ENCODE measurements at places on chromosomes 2 and 18.

GRCh38 chr2:24743924-24744323, 49.3 kb downstream of the PTRHD1 start:
- DNase-seq, result no peak

- no peak for DNase-seq
Observed at GRCh38 chr2:48312126-48312525, 217.8 kb upstream of the STON1 start.

DNA sequence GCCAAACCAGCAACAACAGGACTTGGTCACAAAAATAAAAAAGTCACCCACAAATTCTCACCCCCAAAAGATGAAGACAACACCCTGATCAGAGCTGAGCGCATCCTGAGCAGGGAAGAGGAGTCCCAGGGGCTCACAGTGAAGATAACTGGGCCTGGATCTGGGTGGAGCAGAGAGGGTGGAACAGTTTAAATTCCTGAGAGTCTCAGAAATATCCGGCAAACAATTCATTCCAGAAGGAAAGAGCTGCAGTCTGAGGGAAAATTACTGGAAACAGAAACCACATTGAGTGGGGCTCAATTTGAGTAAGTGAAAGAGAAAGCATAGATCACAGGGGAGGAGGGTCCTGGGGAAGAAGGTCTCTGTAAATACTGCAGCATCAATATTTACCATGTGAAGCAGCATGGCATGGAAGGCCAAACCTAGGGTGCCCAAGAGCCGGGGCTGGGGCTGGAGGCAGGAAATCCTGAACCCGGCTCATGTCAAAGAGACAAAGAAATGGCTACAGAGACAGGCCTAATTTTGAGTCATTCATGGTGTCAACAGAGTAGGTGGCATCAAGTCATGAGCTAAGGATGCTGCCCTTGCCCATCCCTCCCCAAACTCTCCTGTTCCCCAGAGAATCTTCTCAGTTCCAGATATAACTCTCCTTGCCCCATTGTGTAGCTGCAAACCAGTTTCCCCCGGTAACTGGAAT, 61.4 kb upstream of the ZBTB7C start:
- DNase-seq, result no peak

GRCh38 chr2:151306621-151307020, 17.2 kb upstream of the NMI start:
- no peak for DNase-seq

GRCh38 chr2:27485496-27485895, 4.0 kb downstream of the IFT172 start:
- DNase-seq, result no peak

DNA sequence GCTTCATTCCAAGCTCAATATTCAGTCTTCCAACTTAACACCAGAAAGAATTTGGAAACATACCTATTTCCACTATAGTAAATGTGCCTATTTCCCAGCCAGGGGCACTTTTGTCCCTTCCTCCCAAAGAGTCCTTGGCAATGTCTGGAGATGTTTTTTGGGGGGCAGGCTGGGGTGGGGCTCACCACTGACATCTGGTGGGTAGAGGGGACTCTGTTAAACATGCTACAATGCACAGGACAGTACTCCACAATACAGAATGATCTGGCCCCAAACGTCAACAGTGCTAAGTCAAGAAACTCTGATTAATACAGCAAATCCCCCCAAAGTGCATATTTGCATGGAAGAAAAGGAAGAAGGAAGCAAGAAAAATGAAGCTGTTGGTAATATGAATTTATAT, 61.7 kb downstream of the SMIM21 start:
- DNase-seq, result no peak

GRCh38 chr2:108971661-108972566, 17.1 kb downstream of the EDAR start:
- DNase-seq, result peak; percentile 63

DNA sequence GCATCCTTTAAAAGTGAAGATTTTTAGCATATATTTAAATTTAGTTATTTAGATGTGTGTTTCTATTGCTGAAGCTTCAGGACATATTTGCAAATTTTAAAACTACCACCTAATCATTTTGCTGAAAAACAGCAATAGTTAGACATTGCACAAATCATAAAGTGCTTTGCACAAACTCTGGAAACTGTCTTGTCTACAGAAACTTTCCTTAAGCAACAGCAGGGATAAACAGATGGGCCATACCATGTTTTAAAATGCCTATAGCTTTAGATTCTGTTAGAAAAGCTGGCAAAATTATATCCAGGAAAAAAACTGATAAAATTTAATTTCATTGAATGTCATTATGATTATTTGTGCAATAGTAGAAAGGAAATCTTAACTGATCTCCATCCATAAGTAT, 1313.9 kb upstream of the ACVR2A start:
- no peak for DNase-seq

DNA sequence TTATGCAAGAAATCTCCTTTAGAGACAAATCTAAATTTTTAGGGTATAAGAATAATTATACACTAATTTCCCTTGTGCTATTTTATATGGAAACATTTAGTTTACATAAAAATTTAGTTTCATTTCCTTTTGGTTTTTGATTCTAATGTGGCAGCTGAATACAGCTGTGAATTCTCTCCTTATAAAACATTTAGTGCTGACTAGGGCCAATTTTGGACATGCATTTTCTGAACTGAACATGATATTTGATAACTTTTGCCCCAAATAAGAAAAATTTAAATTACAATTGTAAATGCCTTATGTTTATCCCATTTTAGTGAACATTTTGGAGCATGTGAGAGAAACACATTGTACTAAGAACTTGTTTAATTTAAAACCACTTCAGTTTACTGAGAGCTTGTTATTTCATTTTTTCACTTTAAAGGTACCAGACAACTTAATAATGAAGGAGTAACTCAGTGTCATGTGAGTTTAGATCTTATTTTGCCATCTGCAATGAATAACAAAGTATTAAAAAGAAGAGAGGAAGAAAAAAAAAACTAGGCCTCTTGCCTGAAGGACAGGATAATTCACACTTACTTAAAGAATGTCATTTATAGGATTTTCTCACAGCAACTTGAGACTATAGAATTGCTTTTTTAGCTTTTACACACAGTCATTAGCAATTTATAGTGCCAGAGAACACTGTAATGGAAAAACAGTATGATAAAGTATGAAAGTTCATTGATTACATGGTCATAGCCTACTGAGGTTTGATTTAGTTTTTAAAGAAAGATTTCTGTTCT, 209.7 kb downstream of the ERBB4 start:
- DNase-seq, result no peak

DNA sequence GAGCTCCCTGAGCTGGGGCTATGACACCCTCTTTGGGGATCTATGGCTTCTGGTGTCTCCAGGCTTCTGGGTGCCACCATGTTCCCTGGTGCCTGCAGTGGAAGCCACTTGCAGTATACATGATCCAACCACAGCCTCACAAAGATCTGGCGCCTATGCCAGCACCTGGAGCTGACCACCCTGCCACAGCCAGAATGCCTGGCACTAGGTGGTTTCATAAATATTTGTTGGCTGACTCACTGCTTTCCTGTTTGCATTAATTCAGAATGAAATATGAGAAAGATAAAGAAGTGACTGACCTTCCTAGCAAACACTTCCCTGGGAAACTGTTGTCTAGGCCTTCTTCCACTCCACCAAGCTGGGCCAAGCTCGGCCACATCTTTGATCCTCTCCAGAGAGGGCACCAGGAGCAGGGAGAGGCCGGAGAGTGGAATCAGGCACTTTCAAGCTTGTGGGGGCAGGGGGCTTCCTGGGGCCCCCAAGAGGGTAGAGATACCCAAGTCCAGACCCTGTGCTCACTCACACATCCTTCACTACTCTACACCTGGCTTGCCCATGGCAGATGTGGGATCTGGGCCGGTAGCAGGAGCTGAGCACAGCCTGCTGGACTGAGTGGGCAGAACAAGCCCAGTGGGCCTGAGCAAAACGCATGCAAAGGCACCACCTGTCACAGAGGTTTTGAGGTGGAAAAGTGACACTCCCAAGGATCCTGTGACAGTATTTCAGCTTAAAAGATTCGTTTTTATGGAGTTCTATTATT, 565.7 kb downstream of the SLC4A3 start:
- DNase-seq, result no peak

GRCh38 chr18:74148543-74149070, 284 bp downstream of the TIMM21 start:
- no peak for DNase-seq

DNA sequence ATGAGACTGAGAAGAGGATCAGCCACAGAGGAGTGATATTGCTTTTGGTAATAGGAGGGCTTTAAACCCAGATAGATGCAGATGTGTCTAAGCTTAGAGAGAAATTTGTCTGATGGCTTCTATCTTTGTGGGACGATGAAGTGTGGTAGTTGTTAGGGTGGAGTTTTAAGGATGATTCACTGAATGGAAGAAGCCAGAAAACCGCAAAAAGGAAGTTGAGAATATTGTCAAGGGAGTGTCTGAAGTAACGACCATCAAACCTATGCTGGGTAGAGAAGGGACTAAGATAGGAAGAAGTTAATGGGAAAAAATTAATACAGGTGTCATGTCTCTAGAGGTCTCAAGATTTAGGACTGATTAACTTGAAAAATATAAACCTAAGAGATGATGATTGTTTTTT, 195.6 kb upstream of the MC4R start:
- DNase-seq, result no peak

DNA sequence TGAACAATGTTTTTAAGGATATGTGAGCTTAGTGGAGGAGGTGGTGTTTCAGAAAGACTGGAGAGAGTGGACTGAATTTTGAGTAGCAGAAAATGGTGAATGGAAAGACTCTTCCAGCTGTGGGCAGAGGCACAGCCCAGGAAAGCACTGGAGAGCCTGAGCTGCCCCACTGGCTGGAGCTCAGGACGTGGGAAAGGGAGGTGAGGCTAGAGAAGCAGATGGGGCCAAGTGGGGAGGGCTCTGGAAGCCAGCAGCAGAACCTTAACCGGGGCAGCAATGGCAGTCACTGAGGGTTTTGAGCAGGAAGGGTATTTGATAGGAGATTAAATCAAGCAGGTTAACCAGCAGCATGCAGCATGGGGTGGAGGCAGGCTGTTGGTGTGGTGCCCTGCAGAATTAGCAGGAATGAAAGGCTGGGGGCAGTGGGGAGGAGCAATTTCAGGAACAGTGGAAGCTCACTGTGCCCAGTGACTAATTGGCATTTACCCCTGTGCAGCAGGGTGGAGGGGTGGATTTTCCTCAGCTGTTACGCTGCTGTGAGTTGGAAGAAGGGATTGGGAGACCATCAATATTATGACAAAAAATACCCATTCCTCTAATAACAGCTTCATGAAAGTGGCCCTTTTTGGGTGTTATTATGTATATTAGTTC, 136.2 kb downstream of the CERS6 start:
- no peak for DNase-seq

GRCh38 chr2:2590841-2591541, 259.9 kb upstream of the MYT1L start:
- DNase-seq, result no peak

DNA sequence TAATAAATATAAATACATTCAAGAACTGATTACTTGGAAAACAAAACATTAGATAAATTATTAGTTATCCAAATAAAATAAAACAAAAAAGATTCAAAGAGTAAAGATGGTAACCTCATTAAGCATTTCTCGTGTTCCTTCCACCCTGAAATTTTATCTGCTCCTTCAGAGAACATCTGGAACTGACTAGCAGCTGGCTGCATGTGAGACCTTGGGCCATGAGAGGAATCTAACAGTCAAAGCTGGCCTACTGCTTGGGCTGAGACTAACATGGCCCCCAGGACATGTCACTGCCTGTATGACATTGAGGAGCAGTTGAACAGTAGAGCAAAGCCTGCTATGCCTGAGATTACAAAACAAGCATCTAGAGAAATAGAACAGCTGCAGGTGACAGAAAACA, 208.5 kb upstream of the ZSWIM2 start:
- no peak for DNase-seq

GRCh38 chr18:68428661-68429060, 286.2 kb downstream of the TMX3 start:
- DNase-seq, result no peak

GRCh38 chr2:54384301-54385203, 71.6 kb upstream of the SPTBN1 start:
- no peak for DNase-seq

DNA sequence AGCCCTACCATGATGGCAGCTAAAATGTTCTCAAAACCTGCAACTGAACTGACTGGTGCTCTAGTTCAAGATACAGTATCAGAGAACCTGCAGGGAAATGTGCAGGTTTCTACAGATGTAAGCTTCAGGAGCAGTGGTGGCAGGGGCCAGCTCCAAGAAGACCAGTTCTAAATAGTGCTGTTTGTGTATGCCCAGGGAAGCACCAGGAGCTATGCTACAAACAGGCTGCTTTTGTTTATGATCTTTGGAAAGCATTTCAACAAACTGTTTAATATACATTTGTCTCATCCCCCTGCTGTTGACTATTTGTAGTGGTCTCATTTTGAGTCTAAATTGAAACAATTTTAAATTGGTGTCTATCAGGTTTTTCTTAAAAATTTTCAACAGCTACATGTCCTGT, 20.7 kb downstream of the FZD5 start:
- no peak for DNase-seq

GRCh38 chr18:51727780-51728179, 530.3 kb upstream of the MEX3C start:
- DNase-seq, result no peak

DNA sequence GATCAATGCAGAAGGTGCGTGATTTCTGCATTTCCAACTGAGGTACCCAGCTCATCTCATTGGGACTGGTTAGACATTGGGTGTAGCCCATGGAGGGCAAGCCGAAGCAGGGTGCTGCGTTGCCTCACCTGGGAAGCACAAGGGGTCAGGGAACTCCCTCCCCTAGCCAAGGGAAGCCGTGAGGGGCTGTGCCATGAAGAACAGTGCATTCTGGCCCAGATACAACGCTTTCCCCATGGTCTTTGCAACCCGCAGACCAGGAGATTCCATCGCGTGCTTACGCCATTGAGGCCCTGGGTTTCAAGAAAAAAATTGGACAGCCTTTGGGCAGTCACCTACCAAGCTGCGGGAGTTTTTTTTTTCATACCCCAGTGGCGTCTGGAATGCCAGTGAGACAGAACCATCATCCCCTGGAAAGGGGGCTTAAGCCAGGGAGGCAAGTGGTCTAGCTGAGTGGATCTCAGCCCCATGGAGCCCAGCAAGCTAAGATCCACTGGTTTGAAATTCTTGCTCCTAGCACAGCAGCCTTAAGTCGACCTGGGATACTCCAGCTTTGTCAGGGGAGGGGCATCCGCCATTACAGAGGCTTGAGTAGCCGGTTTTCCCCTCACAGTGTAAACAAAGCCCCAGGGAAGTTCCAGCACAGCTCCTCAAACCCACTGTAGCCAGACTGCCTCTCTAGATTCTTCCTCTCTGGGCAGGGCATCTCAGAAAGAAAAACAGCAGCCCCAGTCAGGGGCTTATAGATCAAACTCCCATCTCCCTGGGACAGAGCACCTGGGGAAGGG, 21.7 kb downstream of the TFPI start:
- DNase-seq, result no peak

DNA sequence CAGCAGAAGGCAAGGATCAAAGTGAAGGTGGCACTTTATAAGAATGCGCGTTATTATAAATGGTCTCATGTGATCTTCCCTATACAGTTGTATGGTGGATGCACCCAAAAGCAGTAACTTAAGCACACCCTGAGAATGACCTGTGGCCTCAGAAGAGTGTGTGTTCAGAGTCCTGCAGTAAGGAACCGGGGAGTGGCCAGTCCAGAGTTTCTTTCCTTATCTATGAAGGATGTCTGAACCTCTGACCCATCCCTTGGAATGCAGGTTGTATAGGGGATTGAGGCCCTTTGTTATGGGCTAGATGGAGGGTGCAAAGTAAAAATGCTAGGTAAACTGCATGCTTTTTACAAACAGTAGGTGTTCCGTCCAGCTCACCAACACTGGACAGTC, 43.6 kb upstream of the ANKRD44 start:
- DNase-seq, result no peak

- peak; percentile 85 for DNase-seq
Observed at GRCh38 chr2:15560988-15561573, at the start of gene NBAS. TSS of gene NBAS (minus strand) at chr2:15561334. CDS start at chr2:15561304, 30 bp downstream.

GRCh38 chr2:120017201-120017600, 4.3 kb downstream of the EPB41L5 start:
- no peak for DNase-seq

All from tibial artery (tissue), 4 donors.